ENCODE measurements at places on chromosomes 2 and 18.

DNA sequence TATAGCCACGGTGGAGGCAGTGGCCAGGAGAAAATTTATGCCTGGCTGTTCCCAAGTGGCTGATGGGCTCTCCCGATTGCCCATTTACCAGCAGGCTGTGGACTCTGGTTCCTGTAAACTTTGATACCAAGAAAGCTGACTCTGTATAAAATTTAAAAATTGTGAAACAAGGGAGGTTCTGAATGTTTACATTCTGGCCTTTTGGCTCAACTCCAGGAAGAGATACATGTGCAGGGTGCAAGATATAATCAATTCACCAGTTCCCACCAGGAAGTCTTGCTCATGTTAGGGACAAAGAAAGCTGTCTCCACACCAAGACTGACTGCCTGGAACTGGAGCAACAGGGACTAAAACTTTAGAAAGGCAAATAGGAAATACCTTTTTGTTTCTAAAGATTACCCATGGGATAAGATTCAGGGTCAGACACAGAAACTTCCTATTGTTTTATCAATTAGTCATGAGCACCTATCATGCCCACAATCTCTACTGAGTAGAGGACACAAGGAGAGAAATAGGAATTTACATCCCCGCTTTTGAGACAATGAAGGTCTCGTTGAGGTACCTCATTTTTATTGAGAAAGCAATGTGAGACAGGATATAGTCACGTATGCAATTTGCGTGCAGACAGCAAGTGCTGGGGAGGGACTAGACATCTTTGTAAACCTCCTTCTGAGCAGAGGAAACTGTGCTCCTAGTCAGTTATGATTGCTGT is 123.5 kb downstream of the LIPG start:
- DNase-seq: no peak

GRCh38 chr2:26008851-26009566 is 24.9 kb upstream of the RAB10 start:
- DNase-seq: no peak

GRCh38 chr2:46393865-46394264 is 85.5 kb upstream of the TMEM247 start:
- DNase-seq: no peak

GRCh38 chr18:36649205-36649604 is 179.6 kb downstream of the TPGS2 start:
- no peak for DNase-seq

DNA sequence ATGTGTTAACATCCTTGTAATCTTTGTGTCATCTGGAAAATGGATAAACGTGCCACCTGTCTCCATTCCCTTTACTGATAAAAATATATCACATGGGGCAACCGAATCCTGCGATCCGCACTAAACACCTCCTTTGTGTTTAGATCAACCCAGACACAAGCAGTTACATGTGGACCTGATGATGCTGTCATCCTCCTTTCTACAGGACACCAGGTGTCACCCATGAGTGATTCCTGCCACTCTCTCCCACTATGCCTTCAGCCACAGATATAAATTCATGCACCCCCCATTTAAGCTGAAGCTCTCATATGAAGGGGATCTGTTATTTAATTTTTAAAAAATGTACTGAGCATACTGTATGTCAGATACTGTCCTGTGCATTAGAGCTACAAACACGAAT is 81.3 kb downstream of the VIT start:
- no peak for DNase-seq

GRCh38 chr2:239363946-239364637 is 36.7 kb downstream of the HDAC4 start:
- DNase-seq: peak; percentile 35

- no peak for DNase-seq
These were observed 63.7 kb upstream of the OTOF start for GRCh38 chr2:26541401-26542193.

- DNase-seq: no peak
These were observed 239.5 kb upstream of the REV1 start for GRCh38 chr2:99729104-99730025.

- no peak for DNase-seq
These were observed 2.1 kb upstream of the HSBP1L1 start for GRCh38 chr18:79962311-79962710.
